ENCODE measurements at places on chromosomes 12 and 14.

- no peak for DNase-seq
Measured at GRCh38 chr12:59030415-59030814, 110.1 kb upstream of the LRIG3 start.

- DNase-seq, result no peak
Measured at GRCh38 chr12:13652105-13652504, 329.3 kb downstream of the GRIN2B start.

- no peak for DNase-seq
Measured at GRCh38 chr14:92457016-92457565, 56.5 kb upstream of the RIN3 start.

- DNase-seq, result no peak
Measured at GRCh38 chr12:122976648-122976975, 1.6 kb downstream of the OGFOD2 start.

DNA sequence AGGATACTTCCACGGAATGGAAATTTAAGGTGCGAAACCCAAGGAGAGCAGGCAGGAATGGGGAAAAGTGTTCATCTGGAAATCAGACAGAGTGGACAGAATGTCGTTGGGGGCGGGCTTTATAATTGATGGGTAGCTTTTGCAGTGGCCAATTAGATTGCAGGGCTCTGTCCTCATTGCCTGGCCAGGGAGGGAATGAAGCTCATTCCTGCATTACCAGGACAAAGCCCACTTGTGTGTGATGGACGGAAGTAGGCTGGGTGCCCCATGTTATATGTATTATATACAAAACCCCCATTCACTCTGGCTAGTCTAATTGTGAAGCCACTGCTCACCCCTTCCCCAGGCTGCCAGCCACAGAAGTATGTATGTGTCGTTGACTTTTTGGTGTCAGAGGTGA is 23.6 kb downstream of the ZNF664 start:
- no peak for DNase-seq
